ENCODE measurements at places on chromosomes 1 and 21.

GRCh38 chr1:181090641-181091126, 2.2 kb downstream of the IER5 start:
- no peak for DNase-seq

GRCh38 chr1:163298365-163298764, 23.4 kb upstream of the NUF2 start:
- DNase-seq = no peak

GRCh38 chr21:45305836-45306235, 18.1 kb upstream of the POFUT2 start:
- DNase-seq = no peak

GRCh38 chr1:228087771-228088251, 5.3 kb downstream of the ARF1 start:
- no peak for DNase-seq

- no peak for DNase-seq
These were observed 3.9 kb upstream of the TP53BP2 start for GRCh38 chr1:223849352-223850254.

GRCh38 chr1:222387007-222387814, 160.7 kb downstream of the HHIPL2 start:
- no peak for DNase-seq

GRCh38 chr1:60245324-60245723, 171.8 kb upstream of the C1orf87 start:
- DNase-seq = no peak

- no peak for DNase-seq
These were observed 23.9 kb downstream of the CTNNBIP1 start for GRCh38 chr1:9886092-9886742.

DNA sequence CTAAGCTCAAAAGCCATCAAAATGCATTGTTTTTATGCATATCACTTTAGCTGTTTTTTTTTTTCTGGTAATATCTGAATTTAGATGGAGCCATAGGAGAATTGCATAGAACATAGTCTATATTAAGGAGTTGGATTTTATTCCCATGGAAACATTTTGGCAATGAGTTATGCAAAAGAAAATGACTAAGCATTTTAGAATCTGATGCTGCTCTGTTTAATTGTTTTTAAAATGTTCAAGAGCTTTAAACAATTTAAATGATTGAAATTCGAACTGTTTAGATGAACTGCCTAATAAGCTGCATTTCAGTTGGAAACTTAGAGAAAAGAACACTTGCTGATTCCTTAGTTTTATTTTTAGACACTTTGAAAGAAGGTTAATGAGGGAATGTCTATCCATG, 1531.5 kb upstream of the B3GALT2 start:
- no peak for DNase-seq

GRCh38 chr1:88741413-88741812, 57.3 kb downstream of the PKN2 start:
- no peak for DNase-seq

- no peak for DNase-seq
These were observed 67.0 kb upstream of the DYNLT5 start for GRCh38 chr1:66685265-66685664.

DNA sequence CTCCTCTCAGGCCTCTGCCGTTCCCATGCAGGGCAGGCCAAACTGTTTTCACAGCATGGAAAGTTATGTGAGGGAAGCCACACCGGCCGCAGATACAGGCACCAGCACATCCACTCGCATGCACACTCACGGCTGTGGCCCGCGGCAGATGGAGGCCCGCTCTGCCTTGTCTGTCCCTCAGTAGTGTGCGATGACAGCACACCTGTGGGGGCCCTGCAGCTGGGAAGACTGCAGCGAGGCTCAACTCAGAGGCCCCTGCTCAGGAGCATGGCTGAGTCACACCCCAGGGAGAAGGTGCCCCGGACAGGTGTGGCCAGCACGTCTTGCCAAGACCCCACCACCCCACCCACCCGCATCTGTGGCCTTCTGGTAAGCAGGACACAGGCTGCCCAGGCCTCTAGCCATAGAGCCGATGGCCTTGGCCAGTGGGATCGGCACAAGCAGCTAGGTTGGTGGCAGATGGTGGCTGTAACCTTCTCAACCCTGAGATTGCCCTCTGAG, 1.3 kb upstream of the UBE2J2 start:
- DNase-seq = no peak

GRCh38 chr1:57079454-57080157, 113.8 kb upstream of the C8B start:
- no peak for DNase-seq

- peak; percentile 2 for DNase-seq
These were observed 2.3 kb downstream of the ZBTB37 start for GRCh38 chr1:173870252-173871075.

- no peak for DNase-seq
These were observed 96.4 kb downstream of the UBR4 start for GRCh38 chr1:19113697-19114092.

GRCh38 chr1:204255966-204256365, 42.2 kb upstream of the GOLT1A start:
- no peak for DNase-seq

DNA sequence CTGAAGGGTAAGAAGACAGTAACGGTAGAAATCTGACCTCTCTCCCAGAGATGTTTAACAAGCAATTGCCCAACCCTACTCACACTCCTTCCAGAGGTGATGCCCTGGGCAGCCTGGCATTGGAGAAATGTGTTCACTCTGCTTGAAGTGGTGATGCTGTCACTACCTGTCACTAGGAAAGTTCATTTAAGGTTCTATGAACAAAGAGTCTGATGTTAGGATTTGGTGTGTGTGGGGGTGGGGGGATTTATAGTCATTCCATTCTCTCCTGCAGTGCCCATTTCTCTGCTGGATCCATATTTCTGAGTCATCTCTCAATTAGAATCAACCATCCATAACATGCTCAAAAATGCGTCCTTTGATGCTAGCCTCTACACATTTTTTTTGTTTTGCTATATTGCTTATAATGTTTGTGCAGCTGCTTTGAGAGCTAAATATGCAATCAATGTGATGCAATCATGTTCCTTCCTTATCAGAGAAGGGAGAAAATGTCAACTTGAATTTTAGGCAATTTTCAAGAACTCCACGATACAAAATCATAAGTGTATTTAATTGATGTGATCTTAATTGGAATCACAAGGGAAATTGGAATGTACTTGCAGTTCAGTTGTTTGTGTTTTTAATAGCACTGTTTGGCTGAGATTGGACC, 173.9 kb downstream of the DUSP10 start:
- no peak for DNase-seq

DNA sequence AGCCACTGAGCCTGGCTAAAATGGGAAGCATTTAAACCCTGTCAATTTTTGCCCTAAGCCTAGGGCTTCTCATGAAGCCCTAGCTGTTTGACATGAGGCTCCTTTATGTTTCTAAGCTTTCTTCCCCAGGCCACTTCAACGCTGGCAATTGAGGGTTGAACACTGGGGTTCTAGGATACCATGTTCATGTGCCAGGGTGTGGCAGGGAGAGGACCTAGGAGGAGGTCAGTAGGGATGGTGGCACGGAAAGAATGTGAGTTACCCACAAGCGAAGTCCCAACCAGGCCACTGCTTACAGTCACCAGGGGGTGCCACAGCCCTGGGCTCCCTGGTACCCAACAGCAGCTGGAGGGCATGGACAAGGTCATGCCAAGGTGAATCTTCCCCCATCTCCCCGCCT, 90.8 kb upstream of the AJAP1 start:
- no peak for DNase-seq

- DNase-seq = no peak
These were observed 95.1 kb downstream of the DNTTIP2 start for GRCh38 chr1:93783876-93784275.

DNA sequence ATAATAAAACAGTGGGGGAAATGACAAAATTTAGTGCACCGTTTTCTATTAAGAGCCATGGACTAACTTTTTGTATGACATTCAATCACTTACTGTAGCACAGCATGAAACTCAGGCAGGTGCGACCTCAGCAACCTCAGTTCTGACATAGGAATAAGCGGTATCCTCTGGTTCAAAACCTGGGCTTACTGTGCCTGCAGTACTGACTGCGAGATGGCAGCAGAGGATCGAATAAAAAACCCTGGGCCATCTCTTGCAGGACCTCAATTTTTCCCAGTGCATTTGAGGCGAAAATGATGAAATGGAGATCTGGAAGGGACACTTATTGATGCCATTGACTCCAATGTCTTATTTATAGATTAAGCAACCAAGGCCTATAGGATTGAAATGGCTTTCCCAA, 214.7 kb downstream of the ADGRL2 start:
- no peak for DNase-seq

DNA sequence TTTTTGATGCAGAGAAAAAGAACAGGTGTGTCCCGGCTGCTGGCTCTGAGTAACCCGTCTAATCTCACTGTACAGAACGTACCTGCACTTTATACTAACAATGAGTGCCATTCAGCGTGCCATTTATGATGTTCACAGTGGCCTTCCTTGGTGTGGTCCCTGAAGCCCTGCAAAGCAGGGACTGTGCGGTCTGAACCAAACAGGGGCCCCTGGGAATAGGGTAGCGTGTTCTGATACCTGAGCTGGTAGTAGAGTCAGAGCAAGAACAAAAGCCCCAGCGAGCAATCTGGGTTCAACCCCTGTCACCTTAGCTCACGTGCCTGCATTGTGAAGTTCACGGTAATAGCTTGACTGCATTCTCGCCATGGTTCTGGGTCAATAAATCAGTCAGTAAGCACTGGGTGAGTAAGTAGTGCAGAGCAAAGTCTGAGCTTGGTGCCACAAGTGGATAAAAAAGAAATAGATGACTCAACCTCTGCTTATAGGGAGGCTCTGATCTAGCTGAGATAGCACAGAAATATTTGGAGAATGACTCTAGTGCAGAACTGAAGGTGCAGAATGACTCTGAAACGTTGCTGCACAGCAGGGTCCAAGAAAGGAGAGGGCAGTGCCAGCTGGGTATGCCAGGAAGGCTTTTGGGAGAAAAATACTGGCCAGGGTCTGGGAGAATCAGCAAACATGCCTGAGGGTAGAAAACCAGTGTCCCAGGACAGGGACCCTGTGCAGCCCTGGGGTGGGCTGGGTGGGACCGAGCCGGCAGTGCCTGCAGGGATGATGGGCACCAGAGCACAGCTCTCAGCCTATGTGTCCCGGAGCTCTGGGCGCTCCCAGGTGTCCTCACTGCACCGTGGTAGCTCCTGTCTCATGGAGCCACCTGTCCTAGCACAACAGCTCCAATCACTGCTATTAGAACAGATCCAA, 125.9 kb downstream of the RHOU start:
- DNase-seq = no peak

- no peak for DNase-seq
These were observed 6.6 kb upstream of the MED18 start for GRCh38 chr1:28322194-28322593.

GRCh38 chr1:212903664-212904063, 45.6 kb downstream of the FLVCR1 start:
- DNase-seq = no peak

DNA sequence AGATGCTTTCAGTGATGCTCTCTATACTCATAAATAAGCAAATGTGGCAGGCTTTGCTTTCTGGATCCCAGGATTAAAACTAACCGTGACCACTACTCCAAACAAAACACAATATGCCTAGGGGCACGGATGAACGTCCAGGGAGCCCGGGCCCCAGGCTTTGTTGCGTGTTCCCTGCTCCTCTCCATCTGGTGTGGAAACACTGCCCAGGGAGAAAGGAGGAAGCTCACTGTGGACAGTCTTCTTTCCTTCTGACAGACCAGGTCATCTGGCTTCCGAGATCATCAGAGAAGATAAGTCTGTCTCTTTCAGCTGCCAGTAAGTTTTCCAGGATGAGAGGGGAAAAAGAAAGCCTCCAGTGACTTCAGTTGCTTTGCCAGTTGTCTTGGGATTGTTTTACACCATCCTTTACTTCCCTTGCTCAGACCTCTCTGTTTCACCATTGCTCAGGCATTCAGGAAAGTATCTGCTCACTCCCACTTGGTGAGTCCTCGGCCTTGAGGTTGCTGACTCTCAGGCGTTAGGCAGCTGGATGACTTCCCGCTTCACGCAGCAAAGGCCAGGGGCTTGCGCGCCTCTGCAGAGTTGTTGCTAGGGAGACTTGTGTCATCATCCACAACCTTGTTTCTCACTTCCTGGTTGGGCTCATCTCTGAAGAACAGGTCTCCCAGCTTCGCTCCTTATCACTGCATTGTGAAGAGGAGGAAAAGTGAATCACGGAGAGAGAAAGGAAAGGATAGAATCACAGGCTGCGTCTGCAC, 20.6 kb upstream of the PGD start:
- DNase-seq = peak; percentile 14
